Fibroblast of skin of back (primary cell): ENCODE measurements at places on chromosomes 13 and 19.

- DNase-seq, result no peak
These were observed 8.9 kb downstream of the PINLYP start for GRCh38 chr19:43584484-43584883.

DNA sequence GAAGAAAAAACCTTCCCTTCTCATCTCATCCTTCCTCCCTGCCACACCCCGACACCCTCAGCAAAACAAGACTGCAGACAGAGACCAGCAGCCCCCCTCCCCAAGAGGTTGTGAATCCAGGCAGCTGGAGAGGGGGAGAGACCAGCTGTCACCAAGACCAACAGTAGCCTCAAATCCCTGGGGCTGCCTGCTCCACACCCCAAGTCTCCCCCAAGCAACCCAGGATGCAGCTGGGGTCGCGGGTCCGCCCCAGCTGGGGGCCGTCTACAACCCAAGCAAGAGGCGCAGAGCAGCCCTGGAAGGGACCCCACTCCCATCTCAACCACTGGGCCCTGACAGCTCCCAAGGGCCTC, 7.1 kb downstream of the KLF16 start:
- DNase-seq, result no peak

GRCh38 chr19:57642396-57643046, 9.6 kb downstream of the ZNF211 start:
- DNase-seq, result no peak

GRCh38 chr13:34719060-34719875, 222.8 kb upstream of the NBEA start:
- DNase-seq, result no peak
